ENCODE measurements at places on chromosomes 3 and 15. TPM values are rescaled to one million over a fixed set of nuclear protein-coding genes. Genes with fewer than 3 reads are reported as not detected.

- no peak for DNase-seq
Observed at GRCh38 chr3:36175916-36176461, 204.3 kb upstream of the STAC start.

- no peak for DNase-seq
Observed at GRCh38 chr3:56764184-56764583, 37.6 kb downstream of the ARHGEF3 start.

- no peak for DNase-seq
Observed at GRCh38 chr3:88574146-88574545, 424.4 kb downstream of the C3orf38 start.

- DNase-seq = no peak
Observed at GRCh38 chr3:154718053-154718452, 288.1 kb upstream of the GPR149 start.

DNA sequence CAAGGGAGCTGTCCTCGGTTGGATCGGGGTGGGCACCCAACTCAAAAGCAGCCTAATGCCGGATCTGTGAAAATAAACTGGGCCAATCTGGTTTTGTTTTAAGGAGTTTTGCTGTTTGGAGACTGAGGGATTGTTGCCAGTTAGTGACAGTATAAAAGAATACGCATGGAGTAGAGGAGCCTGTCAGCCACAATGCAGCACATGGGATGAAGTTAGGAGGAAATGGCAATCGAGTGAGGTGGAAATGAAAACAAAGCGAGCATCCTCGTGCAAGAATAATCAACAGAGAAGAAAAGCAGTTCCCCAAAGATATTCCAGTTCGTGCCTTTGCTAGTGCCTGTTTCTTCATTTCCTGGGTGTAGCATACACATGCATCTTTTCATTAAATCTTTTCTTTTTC is 108.4 kb upstream of the RORA start:
- DNase-seq = no peak

DNA sequence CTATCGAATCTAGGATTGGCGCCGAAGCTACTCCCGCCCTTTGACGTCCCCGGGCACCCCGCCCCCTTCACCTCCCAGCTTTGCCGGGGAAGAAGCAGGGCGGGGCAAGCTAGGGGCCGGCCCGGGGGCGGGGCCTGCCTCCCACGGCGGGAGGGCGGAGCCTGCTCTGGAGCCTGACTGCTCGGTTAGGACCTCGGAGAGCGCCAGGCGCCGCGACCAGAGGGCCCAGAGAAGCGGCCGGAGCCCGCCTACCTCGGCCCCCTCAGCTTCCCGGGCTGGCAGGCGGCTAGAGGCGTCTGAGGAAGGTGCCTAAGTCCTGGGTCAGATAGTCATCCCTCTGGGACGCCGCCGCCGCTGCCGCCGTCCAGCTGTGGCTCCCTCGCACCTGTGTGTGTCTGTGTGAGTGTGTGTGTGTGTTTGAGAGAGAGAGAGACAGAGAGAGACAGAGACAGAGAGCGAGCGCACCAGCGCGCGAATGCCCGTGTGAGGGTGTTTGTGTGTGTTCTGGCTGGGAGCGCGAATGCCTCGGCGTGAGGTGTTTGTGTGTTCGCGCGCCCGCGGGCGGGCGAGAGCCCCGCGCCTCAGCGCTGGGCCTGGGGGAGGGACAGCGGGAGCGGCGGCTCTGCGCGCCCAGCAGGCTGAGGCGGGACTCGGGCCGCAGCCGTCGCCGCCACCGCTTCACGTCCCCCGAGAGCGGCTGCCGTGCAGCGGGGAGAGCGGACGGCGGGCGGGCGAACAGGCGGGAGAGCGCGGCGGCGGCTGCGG is at the start of gene STXBP5L:
Gene STXBP5L (plus strand): TSS at position 176 of the 765 bp plus-strand sequence. CDS start 1,374 bp downstream, outside the sequence.
- DNase-seq = peak; percentile 71

- DNase-seq = no peak
Observed at GRCh38 chr3:14687360-14687759, 12.4 kb downstream of the C3orf20 start.

DNA sequence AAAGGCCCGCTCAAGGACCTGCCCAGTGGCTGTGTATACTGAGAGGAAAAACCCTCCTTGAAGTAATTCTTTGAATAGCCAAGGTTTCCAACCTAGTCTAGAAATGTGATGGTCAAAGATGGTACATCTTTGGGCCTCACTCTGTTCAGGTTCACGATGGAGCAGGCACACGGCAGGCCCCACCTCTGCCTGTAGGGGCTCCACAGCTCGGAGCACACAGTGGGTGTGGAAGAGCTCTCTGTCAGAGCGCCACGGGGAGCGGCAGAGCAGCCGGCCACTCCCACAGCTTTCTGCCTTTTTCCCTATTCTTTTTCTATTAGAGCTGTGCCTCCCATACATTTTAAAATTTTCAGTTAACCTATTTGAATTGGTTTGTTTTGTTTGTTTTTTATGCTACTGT is 89.5 kb downstream of the CTNNB1 start:
- no peak for DNase-seq

GRCh38 chr3:152026033-152026556 is 152.7 kb downstream of the SUCNR1 start:
- DNase-seq = peak; percentile 87

DNA sequence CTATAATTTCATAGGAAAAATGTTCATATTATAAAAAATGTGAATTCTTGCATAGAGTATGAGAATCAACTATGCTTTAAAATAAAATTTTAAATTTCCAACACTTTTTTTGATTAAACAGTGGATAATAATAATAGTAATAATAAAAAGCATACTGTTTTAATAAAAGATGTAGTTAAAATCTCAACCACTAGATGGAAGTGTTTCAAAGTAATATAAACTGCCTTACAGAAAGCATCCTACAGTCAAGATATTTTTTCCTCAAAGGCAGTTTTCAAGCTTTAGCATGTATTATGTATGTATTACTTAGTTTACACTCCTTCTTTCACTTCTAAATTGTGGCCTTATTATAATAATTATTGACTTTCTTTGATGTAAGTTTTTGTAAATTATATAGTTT is 217.5 kb downstream of the CHL1 start:
- DNase-seq = peak; percentile 14

DNA sequence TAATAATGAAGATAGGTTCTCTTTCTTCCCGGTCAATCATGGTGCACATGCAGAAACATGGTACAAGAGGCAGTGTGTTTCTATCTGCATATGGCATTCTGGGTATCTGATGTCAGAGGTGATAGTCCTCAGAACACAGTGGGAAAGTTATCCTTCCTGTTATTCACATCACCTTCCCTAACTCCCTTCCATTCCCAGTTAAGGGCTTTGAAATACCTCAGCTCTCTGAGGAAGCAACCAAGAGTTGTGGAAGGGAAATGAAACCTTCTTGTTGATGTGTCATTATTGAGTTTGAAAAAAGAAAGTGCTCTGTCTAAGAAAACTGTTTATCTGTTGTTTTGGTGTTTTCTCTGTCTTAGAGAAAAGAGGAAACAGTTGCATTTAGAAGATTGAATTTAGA is 21.9 kb upstream of the P2RY13 start:
- no peak for DNase-seq

GRCh38 chr3:99945328-99945995 is 127.8 kb downstream of the CMSS1 start:
- no peak for DNase-seq

DNA sequence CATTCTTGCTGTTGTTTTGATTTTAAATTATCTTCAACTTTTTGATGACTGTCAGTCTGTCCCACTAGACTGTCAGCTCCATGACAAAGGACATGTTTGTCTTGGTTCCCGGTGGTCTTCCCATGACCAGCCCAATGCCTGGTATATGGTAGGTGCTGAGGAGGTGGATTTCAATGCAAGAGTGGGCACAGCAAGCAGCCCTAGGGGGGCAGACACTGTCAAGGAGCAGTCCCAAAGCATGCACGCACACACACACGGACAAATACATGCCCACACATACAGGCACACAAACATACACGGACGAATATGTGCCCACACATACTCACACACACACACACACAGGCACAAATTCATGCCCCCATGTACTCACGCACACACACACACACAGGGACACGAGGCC is 12.0 kb downstream of the KLF15 start:
- no peak for DNase-seq

GRCh38 chr3:47852604-47853602 is 50.0 kb downstream of the DHX30 start:
- DNase-seq = no peak

GRCh38 chr15:35117543-35118265 is 32.6 kb upstream of the NANOGP8 start:
- DNase-seq = no peak

DNA sequence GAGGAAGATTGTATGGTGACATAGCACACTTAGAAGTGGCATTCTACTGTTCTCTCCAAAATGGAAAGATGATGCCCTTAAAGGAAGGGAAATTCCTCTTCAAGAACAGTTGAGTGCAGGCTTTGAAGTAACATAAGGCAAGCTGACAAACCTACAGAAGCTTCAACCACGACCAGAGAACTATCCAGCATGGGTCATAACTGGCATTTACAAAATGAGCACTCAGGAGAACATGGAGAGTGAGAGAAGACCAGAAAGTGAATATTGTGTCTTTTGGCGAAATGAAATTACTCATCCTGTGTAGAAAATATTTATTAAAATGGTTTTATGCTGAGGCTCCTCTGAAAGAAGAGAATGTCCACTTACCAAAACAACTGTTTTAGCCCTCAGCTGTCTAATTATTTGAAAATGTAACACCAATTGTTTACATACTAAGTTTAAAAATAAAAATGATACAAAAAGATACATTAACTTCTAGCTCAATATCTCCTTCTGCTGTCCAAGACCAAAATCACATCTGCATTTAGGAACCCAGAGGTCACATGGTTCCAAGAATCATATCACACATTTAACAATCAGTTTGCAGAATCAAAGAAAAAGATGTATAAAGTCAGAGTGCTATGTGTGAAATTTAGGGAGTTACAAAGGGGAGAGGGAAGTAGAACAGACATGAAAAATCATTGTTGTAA is 216.9 kb downstream of the ATP8B4 start:
- DNase-seq = no peak

- no peak for DNase-seq
Observed at GRCh38 chr3:48619541-48620524, 1.7 kb downstream of the TMEM89 start.

GRCh38 chr15:66251790-66252684 is 1.5 kb downstream of the MEGF11 start:
- DNase-seq = peak; percentile 97

- no peak for DNase-seq
Observed at GRCh38 chr3:18546632-18547031, 121.5 kb upstream of the SATB1 start.

- DNase-seq = no peak
Observed at GRCh38 chr15:80822676-80823075, 43.5 kb downstream of the CEMIP start.

- DNase-seq = peak; percentile 49
Observed at GRCh38 chr3:88005066-88005465, 53.7 kb downstream of the CGGBP1 start.

- no peak for DNase-seq
Observed at GRCh38 chr15:70428211-70428822, 330.6 kb upstream of the TLE3 start.

GRCh38 chr3:178671377-178671776 is 135.1 kb downstream of the KCNMB2 start:
- no peak for DNase-seq

GRCh38 chr3:169665264-169666075 is 2.0 kb upstream of the MECOM start:
- DNase-seq = no peak

DNA sequence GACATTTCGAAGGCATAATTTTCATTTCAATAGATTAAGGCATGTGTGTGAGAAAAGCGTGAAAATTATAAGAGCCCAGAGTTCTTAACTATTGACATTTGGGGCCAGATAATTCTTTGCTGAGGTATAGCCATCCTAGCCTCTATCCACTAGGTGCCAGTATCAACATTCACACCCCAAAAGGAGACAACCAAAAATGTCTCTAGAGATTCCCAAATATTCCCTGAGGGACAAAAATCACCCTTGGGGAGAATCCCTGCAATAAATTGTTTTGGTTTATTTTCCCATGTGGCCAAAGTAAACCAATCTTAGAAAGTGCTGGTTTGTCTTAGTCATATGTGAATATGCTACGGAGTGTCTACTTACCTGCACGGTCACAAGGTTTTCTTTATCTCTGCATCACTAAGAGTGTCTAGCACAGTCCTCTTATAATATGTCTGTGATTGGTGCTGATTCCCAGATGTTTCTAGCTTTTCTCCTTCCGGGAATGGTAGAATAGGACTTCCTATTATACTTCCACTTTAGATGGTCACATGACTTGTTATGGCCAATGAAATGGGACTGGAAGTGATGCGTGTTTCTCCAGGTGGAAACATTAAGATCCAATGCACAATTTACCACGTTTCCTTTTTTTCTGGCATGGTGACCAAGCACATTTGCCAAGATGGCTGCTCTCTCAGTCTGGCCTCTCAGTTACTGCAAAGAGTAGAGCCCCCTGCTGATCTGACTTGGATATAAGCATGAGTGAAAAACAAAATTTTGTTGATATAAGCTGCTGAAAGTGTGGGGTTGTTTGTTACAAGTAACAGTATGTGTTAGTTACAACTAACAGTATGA is 8.0 kb upstream of the KBTBD8 start:
- DNase-seq = peak; percentile 12

DNA sequence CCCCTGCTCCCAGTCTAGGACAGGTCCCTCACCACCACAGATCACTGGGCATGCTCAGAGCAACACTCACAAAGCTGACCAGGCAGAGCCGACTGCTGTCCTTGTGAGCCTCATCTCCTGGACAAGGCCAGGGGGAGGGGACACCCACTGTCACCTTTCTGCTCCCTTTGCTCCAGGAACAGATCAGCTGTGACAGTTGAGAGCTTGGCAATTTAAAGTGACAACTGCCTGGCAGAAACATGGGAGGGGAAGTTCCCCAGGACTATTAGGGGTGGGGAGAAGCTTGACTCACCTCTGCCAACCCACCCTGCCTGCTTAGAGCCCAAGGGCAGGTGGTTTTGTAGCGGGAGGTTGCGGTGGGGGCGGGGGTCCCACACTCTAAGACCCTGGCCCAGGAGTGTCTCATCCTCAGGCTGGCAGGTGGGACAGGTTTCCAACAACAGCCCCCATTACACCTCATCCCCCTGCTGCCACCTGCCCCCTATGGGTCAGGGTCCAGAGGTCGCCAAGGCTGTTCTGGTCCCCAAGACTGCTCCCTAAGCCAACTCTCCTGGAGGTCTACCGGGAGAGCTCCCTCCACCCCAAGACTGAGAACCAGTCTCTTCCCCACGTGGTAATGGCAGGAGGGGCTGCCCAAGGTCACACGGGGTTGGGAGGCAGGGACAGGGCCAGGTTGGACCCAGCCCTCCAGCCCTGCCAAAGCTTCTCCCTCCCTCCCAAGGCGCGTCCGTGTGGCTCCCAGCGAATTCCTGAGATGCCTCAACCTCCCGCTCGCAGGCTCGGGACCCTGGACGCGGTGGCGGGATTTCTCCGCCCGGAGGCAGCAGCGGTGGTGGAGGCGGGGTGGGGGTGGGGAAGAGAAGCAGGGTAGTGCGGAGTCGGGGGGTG is 80.4 kb downstream of the IQSEC1 start:
- peak; percentile 37 for DNase-seq

The ACKR2 gene
- not detected for polyA plus RNA-seq

The SLC22A13 gene
- 0.08 TPM for polyA plus RNA-seq

The LSAMP gene
- polyA plus RNA-seq = 0.22 TPM

The SLC15A2 gene
- 0.18 TPM for polyA plus RNA-seq

The C2CD4A gene
- polyA plus RNA-seq = 0.10 TPM

The FNDC3B gene
- 34.5 TPM for polyA plus RNA-seq

The CPLX3 gene
- not detected for polyA plus RNA-seq

The CELSR3 gene
- polyA plus RNA-seq = 4.8 TPM

The DUOXA2 gene
- not detected for polyA plus RNA-seq

The ZNF660 gene
- not detected for polyA plus RNA-seq

The EFHB gene
- 2.1 TPM for polyA plus RNA-seq

The ZMAT3 gene
- polyA plus RNA-seq = 6.3 TPM
